ENCODE measurements at places on chromosomes 1 and 21.

DNA sequence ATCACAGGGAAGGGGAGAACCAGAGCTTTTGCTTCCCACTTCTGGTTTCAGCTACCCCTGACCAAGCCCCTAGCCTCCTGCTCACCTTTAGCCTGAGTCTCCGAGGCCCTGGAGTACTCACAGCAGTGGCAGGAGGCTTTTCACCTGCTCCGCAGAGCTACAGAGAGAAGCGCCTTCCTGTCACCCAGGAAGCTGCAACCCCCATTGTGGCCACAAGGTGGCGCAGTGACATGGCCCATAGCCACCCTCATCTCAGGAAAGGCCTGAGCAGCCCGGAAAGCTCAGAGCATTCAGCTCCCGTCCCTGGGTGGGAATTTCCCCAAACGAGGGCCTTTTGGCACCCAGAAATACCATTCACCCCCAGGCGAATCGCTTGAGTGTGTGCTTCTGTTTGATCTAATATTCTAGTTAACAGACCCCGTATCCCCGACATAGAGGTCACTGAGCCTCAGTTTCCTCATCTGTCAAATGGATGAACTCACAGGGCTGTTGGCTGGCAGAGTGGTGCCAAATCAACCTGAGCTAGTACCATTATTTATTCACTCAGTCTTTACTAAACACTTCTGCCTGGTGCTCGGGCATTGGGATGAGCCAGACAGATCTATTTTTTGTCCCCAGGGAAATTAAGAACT is 25.3 kb downstream of the A3GALT2 start:
- DNase-seq, result no peak

DNA sequence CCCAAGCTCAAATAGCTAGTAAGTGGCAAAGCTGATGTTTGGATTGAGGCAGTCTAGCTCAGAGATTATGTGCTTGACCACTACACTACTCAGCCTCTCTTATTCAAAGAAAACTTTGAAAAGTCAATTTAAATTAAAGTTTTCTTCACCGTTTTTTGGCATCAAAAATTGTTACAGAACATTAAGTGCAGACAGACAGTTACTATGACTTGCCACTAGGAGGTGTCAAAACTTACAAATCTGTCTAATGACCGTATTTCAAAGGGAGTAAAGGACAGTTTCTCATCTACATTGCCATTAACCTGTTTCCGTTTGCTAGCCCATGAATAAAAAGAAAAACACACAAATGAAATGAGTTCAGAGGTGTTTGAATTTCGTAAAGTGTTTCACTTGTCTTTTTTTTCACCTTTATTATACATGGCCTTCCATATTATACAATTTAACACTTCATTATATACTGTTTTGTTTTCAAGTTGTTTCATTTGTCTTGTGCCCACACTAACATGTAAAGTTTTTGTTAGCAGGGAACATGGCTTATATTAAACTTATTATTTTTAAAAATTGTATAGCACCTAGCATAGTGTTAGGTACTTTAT is 57.4 kb upstream of the MTF2 start:
- DNase-seq, result no peak

DNA sequence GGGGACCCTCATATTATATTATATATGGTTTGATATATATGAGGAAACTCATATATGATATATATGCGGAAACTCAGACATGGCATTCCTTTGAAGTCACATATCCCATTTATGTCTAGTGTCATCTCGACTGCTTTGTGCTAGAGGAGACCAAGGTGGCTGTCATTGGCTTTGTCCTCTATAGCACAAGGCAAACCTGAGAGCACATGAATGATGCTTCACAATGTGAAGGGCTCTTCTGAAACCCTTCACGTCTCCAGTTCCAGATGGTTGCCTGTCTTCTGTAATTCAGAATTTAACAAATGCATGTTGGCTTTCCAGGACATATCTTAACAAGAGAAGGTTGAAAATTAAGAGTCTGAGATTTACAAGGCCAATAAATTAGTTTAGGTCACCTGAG is 303.6 kb downstream of the BARHL2 start:
- peak; percentile 75 for DNase-seq

- no peak for DNase-seq
Observed at GRCh38 chr1:66452982-66453381, 81.0 kb upstream of the SGIP1 start.

DNA sequence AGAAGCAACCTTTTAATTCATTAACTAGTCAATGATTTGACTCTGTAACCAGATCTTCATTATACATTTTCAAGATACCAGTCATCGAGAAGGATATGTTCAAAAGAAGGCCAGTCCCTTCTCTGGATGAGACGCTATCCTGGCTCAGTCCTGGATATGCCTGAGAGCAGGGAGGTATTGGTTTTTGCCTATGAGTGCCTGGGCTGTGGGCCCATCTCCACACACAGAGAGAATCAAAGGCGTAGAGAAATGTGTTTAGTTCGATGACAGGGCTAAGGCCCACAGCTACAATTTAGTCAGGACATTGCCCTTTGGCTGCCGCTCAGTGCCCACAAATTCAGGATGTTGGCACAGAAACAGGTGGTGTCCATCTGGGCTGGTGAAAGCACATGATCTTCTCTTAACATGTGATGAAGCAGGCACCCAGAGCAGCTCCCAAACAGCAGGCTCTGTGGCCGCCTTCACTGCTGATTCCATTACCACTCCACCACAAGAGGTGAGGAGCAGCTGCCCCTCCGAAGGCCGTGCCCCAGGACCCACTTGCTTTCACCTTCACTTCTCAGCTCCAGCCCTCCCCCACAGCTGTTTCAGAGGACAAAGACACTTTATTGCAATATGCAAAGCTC is 24.7 kb downstream of the ACKR1 start:
- peak; percentile 32 for DNase-seq

DNA sequence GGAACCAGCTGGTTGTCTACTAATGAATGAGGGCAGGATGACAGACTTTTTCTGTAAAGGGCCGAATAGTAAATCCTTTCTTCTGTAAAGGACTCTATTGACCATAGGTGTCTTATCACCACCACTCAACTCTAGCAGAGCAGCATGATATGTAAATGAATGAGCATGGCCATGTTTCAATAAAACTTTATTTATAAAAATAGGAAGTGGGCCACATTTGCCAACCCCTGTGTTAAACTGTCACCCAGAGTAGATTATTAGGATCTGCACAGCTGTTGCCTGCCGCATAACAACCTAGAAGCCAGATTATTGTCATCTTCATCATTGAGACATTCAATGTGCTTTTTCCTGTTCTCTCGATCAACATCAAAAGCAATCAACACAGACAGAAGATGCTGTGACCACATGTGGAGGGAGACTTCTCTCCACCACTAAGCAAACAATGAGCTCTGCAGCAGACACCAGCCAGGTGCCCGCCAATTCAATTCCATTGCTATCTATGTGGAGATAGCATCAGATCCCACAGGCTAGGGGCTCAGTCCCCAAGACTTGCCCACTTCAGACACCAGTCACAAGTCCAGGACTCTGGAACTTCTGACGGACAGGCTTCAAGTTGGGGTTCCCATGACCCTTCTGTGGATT is 6.8 kb upstream of the EFHD2 start:
- no peak for DNase-seq

DNA sequence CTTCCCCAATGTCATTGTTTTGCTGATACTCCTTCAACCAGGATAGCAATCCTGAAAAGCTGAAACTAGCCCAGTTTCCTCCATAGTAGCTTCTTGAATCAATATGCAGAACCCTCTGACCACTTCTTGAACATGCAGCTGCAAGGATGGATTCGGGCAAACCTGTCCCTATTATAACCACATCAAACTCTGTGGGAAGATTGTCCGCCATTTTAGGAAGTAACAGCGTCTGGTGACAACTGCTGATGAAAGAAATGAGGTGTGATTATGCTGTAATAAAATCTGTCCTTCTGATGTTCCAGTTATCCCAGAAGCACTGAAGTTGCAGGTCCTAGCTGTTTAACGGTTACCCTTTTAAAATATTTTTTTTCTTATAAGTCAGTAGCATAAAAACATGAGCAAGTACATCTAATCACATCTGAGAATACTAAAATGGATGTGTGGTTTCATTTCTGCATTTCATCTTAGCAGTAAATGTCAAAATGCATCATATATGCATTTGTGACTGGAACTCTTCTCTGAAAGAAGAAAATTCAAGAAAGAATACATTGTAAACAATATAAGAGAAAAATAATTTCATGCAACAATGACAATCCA is 4.5 kb downstream of the CHML start:
- DNase-seq, result no peak

All from NCI-H524 treated with DMSO at 0.1 percent for 48 hours (cell line).